ENCODE measurements at places on chromosomes 2 and 18.

DNA sequence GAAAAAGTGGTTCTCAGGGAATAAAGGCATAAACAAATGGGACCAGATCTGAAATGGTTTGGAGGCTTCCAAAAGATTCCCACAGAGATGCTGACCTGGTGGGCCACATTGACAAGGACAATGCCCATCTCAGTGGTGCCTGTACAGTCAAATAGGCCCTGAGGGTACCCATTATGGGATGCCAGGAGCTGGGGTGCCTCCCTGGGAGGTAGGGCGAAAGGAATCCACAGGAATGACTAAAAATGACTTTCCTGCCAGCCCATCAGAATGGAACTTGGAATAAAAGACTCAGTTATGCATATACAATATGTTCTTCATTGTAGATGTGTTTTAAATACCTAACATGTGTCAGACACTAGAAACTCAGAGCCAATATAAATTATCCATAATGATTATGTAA, 248.5 kb downstream of the RNF144A start:
- DNase-seq: no peak

- DNase-seq: no peak
These were observed 15.0 kb downstream of the NAB1 start for GRCh38 chr2:190663839-190664238.

DNA sequence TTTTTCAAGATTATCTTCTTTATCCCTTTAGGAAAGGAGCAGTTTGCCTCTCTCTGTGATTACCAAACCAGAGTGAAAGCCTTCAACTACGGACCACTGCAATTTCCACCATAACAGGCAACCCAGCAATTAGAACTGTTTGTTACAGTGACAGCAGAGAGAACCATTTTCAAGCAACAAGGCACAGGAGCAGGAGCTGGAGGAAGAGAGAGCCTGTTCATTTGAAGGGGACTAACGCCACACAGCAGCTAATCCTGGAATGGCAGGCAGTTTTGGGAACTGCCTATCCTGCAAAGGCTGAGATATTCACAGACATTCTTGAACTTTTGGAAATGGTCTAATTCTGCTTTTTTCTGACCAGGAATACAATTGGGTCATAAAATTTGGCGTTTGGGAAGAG, 1541.9 kb upstream of the PIK3C3 start:
- no peak for DNase-seq

DNA sequence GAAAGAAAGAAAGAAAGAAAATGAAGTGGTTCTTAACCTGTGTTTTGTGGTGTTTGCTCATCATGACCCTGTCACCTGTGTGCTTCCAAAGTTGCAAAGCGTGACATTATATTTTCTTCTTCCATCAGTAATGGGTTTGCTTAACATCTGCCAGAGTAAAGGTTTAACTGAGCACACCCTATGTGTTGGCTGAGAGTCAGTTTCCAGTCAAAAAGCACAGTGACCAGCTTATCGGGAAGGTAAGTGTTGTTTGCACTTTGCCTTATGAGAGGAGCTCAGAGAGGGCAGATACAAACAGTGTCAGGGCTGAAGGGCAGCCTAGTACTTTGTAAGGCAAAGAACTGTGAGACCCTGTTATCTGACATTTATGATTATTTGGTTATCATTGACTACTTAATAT, 406.2 kb upstream of the CWC22 start:
- DNase-seq: no peak

GRCh38 chr2:54240515-54241469, 15.2 kb downstream of the TSPYL6 start:
- DNase-seq: no peak

DNA sequence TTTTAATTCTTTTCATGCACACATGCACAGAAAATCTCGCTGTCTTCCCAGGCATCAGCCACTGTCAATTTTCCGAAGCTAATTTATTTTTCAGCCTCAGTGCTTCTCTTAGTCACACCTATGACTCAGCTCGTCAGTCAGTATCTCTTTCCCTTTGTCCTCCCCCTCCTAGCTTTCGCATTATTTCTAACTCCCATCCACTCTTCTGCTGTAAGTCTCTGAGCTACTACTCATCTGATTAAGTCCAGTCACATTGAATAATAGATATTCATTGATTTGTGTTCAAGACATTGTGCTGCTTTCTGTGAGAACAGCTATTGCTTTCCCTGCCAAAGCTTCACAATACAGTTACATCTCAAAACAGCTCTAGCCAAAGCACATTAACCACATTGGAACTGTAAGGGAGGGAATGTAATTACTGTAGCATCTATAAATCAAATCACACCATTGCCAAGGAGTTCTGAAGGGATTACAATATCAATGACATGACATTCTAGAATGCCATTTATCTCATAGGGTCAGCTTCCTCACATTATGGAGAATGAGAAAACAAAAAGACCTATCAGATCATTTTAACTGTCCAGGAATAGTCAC, 89.4 kb downstream of the SCN3A start:
- DNase-seq: no peak

DNA sequence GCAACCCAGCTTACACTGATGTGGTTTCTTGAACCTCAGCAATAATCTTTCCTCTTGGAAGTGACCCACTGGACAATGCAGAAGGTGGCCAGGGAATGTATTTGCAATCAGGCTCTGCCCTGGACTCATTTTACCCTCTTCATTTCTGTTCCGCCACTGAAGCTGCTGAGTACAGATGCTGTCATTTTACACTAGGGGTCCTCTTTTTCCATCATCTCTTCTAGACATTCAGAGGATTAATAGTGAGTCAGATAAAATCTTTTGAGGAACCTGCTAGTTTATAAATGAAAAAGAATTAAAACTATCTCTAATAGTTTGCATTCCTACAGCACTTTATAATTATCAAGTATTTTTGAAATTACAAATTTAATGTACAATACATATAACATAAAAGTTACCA, 87.9 kb upstream of the PNPT1 start:
- no peak for DNase-seq

DNA sequence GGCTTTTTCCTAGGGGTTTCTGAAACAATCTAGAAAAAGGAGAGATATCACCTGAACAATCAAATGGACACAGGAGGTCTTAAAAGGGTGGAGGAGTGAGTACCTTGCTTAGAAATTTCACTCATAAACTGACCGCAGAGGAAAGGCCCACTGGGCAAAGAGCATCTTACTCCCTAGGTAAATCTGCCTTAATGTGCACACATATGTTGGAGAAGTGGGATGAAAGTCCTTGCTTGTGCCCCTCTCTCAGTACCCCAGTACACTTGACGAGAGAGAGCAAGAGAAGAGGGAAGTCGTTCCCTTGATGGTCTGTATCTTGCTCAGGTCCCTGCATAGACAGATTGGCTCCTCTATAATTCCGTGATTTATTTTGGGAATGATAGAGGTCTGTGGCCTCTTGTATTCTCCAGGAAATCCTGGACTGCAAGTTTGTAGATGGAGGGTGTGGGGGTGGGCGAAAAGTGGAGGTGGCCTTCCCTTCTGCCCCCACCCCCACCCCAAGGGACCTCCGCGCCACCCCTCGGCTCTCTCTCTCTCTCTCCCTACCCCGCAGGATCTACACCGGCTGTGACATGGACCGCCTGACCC, 6.8 kb downstream of the TBR1 start:
- peak; percentile 11 for DNase-seq

DNA sequence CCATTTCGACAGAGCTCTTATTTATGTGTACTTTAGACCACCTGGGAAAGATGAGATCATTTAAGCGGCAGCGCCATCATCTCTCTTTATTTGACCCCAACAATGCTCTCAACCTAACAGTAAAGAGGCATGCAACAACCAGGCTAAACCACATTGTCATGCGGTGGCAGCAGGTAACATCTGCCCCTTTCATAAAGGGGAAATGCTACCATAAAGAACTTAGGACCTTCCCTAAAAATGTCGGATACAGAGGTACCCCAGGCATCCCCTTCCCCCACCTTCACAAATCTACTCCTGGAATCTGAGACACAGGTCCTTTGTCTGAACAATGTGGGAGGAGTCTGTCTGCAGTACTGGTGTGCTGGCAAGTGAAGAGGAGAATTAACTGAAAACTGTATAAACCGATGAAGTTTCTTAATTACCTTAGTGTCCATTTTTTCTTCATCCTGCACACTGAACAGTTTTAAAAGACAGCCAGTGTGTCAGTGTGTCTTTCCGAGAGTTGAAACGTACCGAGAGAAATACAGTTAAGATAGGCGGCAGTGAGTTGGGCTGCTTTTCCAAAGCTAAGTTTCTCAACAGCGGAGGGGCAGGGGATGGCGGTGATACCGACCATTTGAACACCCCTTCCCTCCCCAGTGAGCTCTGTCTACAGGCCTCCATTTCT, 1.9 kb downstream of the MEX3C start:
- peak; percentile 30 for DNase-seq

DNA sequence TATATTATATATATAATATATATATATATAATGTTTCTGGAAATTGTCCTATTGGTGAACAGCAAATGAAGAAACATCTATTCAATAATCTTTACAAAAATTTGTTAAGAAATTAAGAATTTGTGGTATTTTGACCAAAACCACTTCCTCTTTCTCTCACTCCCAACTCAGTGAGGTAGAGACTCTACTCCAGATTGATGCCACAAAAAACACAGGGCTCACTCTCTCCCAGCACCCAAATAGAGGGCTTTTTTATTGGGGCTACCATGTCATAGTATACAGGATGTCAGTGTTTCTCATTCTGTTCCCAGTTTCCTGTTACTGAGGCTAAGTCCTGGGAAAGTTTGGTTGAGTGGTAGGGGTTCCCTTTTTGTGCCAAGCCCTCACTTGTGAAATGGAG, 1155.4 kb downstream of the BCL11A start:
- no peak for DNase-seq

- DNase-seq: no peak
These were observed 52.6 kb upstream of the EMILIN2 start for GRCh38 chr18:2794159-2794558.

DNA sequence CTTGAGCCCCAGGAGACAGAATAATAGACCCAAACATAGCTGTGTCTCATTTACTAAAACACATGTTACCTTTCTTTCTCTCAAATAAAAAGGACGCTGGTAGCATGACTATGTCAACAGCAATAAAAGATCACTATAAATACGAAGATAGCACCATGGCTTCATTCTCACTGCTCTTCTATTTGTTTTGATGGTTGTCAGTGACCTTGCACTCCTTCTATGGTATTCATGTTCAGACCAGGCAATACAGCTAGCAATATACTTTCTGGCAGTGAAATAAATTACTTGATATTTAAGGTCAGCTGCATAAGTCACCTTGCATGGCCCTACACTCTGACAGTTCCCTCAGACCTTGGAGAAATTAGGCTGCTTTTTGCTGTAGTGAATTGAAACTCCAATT, 263.2 kb upstream of the CDH7 start:
- DNase-seq: no peak

DNA sequence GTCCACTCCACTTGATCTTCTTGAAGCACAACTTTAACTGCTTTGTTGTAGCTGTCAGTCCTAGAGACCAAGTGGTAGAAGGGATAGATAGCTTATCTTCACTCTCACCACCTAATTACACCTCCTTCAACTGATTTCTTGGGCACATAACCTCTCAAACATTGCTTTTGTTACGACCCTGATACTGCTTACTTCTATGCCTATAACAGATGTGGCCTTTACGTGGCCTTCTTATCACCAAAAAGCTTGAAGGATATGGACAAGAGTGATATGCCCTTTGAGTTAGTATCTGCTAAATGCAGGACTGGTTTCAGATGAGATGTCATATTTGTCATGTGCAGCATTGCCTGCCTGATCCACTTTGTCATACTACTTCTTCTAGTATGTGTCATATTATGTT, 847.2 kb downstream of the TDRD15 start:
- DNase-seq: no peak

GRCh38 chr2:121335294-121336290, 50.6 kb upstream of the TFCP2L1 start:
- no peak for DNase-seq

DNA sequence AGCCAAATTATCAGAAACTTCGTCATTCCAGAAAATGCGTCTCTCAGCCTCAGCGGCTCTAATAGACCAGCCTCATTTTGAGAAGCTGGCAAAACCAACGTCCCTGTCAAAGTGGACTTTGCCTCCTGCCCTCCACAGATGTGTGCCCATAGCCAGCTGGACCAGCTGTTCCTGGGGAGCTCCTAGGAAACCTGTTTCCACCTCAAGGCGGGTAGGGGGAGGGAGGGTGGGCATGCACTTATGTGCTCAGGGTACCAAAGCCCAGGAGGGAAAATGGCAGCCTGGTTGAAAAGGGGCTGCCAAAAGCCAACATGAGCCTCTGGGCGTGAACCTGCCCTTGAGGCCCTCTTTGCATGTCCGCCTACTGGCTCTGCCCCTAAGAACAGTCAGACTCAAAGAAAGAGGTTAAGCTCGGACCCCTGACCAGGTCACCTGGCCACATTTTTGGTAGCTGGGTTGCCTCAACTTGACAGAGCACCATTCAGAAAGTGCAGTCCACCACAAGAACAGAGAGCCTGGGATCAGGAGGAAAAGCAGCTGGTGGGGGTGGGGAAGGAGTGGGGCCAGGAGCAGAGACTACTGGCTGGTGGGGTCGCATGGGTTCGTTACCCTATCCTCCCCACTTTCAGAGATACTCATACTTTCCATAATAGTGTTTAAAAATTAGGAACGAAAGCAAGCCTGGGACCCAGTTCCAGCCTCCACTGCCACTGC, 3.5 kb downstream of the PER2 start:
- no peak for DNase-seq

DNA sequence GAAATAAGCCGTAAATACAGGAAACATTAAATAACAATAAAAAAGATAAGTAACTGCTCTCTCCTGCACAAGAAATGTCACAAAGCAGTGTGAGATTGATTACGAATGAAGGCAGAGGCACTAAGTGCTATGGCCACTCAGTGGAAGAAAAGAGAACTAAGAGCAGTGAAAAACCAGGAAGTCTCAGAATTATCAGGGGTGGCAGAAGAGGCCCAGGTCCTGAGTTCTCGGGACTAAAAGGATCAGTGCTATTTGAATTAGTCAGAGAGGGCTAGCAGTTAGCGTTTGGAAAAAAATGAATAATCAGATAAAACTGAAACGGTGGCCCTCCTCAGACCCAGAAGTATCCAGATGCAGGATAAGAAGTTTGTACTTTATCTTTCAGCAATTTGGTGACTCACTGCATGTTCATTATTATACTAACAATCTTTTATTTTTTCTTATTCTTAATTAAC, 367.1 kb downstream of the ZEB2 start:
- no peak for DNase-seq

GRCh38 chr2:11658208-11659114, 11.5 kb downstream of the NTSR2 start:
- no peak for DNase-seq

DNA sequence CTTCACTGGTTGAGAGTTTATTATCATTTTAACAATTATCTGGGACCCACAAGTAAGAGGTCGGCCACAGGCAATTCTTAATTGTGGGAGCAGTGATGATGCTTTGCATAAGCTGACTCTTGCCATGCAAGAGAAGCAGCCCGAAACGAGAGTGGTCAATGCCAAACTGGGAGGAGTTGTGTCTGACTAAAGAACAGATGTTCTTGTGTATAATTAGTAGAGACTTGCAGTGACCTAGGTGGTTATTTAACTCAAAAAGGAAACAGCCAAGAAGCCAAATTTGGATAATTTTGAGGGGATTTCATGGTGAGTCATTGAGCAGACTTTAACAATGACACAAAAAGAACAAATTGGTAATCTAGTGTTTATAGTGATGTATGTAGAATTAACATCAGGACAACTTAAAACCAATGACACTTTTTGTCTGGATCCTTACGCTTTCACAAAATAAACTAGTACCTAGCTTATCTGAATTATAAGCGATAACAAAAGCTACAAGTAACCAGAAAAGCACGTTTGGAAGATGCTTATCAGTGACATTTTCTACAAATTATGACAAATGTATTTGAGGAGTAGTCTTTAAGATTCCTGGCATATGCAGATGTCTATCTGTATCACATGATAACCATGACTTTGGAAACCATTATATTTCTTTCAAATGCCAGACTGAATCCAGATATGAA, 184.7 kb upstream of the DLGAP1 start:
- DNase-seq: no peak

GRCh38 chr2:57720728-57721627, 325.6 kb upstream of the VRK2 start:
- peak; percentile 42 for DNase-seq

Measured in memory B cell (primary cell).